ENCODE measurements at places on chromosomes 5 and 9. TPM values are rescaled to one million over a fixed set of nuclear protein-coding genes. Genes with fewer than 3 reads are reported as not detected.

DNA sequence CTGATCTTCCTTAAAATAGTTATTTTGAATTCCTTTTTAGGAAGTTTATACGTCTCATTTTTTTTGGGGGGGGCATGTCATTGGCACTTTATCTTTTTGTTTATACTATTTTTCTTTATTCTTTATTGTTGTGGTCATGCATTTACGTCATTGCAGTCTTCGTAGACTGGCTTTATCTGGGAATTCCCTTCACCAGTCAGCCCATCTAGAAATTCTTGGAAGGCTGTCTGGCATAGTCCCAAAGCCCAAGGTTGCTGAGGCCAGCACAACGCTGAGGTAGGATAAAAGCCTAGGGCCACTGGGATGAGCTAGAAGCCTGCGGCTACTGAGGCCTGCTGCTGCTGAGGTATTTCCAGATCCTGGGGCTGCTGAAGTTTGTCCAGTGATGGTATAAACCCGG lies 121.5 kb downstream of the ISOC1 start:
- DNase-seq: no peak

- DNase-seq: no peak
Observed at GRCh38 chr5:56344594-56344993, 111.5 kb upstream of the ANKRD55 start.

- no peak for DNase-seq
Observed at GRCh38 chr5:40683305-40683704, 3.6 kb downstream of the PTGER4 start.

DNA sequence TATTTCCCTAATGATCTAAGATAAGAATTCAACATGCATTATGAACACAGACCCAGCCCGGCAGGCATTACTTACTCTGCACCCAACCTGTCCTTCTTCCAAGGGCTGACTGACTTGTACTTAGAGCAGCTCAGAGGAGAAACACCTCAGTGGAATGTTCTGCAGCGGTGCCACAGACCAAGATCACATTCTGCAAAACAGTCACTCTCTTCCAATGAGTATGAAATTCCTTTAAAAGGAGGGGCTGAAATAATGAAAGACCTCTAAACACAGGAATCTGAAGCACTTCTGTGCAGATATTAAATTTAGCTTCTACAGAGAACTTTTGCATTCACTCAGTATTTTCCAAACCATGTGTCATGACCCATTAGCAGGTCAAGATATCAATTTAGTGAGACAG lies 172.9 kb downstream of the ZDHHC21 start:
- DNase-seq: no peak

DNA sequence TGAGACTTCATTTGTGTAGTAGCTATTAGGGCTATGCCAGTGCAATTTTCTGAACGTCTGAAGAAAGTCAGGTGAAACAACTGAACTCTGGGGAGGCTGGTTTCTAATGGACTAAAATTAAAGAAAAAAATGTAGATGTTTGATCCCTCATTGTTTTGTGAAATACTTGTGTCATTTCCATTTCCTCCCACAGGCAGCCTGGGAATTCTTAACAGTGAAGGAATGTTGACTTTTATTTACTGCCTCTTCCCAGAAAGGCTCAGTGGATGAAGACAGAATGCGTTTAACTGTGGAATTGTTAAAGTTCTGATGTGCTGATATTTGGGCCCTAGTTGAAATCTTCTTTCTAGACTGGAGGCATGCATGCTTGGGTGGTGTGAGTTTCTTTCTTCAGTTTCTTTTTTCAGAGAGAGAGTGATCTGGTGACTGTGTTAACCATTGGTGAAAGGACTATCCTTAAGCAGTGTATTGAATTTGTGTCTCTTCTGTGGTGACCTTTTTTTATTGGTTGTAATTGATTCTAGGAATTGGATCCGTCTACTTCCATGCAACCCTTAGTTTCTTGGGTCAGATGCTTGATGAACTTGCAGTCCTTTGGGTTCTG lies 15.5 kb downstream of the ACER2 start:
- DNase-seq: no peak

DNA sequence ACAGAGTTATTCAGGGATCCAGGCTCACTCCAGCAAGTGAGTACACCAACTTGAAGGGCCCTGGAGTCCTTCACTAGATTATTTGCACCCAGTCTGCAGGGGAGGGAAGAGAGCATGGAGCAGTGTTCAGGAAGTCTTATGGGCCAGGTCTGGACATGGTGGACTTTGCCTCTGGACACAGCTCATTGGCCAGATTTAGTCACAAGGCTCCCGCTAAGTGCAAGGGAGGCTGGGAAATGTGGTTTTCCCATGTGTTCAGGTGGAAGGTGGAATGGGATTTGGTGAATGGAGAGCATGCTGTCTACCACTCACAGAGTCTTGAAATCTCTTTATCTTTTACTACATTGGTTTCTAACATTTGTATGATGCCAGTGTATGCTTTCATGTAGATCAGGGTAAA lies 200.5 kb downstream of the GNA14 start:
- DNase-seq: no peak

GRCh38 chr9:22158271-22158670 lies 149.2 kb upstream of the CDKN2B start:
- DNase-seq: no peak

- DNase-seq: no peak
Observed at GRCh38 chr9:111825468-111826145, 30.9 kb upstream of the SHOC1 start.

- DNase-seq: no peak
Observed at GRCh38 chr5:155773680-155774079, 553.3 kb upstream of the SGCD start.

- no peak for DNase-seq
Observed at GRCh38 chr9:78029551-78030295, 1.9 kb downstream of the GNAQ start.

DNA sequence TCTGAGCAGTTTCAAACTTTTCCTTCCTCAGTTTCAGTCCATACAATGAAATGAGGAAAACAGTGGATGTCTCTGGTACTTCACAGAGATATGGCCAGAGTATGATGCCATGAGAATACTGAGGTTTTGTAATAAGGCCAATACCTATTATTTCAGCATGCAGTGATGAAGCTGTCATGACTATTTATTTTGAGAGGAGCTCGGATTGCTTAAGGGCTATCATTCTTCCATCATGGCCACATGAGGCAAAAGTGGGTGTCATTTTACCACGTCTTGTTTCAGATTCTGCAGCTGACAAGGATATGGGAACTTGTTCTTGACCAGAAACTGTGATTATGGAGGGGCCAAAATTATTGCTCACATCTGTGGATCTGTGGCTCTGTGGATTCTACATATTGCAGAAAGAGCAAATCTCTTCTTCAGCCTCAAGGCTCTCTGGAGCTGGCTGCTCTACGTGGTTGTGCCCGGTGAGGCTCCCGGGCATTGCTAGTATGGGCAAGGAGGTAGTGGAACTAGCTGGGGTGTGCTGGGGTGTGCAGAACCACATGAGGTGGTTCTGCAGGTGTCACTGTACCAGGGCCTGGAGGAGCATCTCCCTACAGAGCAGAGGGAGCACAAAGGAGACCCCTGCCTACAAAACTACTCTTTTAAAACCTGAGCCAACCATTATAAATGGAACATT lies 180.3 kb downstream of the SEMA6A start:
- no peak for DNase-seq

DNA sequence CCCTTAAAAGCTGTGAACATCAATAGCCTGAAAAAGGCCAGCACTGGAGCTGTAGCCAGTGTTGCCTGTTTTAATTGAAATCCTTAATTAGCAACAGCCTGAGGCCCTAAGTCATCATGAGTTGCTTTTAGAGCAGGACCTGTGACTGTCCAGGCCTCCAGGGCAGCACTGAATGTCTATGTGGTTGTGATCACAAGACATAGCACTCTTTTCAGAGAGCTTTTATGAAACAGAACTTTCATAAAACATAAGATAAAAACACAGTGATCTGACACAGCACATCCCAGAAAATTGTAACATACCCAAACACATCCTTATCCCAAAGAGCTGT lies 85.5 kb upstream of the MYO10 start:
- DNase-seq: no peak

GRCh38 chr5:154311362-154311761 lies 120.8 kb downstream of the GALNT10 start:
- DNase-seq: no peak

The TXNDC8 gene
- total RNA-seq: not detected

The PCDH1 gene
- 41.9 TPM for total RNA-seq

The PIP5K1B gene
- total RNA-seq: 8.8 TPM

The STC2 gene
- total RNA-seq: 7.9 TPM

The PCDHGA5 gene
- total RNA-seq: 7.5 TPM

The ADAMTS12 gene
- total RNA-seq: 7.3 TPM
